ENCODE measurements at places on chromosomes 4 and X.
A peak's percentile ranks its signal among the peaks of the same experiment; 100 is the strongest.

GRCh38 chr4:166128403-166128802 lies 255.4 kb downstream of the TLL1 start:
- DNase-seq: no peak

- DNase-seq: no peak
These were observed 33.3 kb upstream of the HPF1 start for GRCh38 chr4:169791062-169791461.

- DNase-seq: no peak
These were observed 29.2 kb downstream of the EFHC2 start for GRCh38 chrX:44314259-44314734.

GRCh38 chr4:124974152-124974551 lies 261.6 kb upstream of the ANKRD50 start:
- DNase-seq: no peak

DNA sequence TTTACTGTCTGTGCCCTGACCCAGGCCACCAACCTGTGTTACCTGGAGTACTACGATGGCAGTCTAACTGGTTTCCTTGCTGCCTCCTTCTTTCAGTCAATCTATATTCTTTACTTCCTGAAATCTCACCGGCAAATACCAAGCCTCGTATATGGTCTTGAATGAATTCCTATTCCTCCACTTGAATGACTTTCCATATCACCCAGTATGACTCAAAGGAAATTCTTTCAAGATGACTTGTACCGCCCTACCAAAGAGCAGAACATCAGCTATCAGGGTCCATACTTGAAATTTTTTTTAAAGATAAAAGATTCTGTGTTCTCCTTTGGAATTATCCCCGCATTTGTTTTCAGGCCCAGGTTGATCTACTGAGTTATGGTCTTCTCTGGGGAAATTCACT lies 378.0 kb downstream of the AFF2 start:
- no peak for DNase-seq

DNA sequence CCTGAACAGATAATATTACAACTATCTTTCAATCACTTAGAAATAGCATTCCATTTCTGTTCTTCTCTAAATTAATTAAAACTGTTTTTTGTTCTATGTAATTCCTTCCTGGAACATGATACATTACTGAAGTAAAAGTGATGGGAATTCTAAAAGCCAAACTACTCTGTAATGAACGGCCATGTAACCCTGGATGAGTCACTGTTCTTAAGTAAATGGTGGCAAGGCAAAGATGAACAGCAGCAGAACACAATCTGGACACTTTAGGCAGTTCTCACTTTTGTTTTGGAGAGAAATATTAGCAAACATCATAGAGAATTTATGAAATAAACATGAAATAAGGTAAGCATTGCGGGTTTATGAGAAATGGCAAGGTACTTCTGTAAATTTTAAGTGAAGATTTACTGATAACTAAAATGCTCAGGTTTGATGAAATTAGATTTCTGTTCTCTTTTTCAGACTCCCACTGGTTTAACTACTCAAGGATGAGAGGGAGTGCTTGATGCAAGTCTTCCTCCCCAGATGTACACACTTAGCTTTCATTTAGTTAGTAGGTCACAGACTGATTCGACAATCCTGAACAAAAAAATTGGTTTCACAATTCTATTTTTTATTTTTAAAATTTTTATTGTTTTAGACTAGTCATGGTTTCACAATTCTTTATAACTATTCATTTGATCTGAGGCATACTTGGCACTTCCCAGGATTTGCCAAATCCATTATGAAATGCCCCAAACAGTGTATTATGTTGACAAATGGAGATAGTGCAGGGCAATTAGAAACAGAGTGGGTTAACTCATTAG lies 964 bp upstream of the GPR82 start:
- no peak for DNase-seq

DNA sequence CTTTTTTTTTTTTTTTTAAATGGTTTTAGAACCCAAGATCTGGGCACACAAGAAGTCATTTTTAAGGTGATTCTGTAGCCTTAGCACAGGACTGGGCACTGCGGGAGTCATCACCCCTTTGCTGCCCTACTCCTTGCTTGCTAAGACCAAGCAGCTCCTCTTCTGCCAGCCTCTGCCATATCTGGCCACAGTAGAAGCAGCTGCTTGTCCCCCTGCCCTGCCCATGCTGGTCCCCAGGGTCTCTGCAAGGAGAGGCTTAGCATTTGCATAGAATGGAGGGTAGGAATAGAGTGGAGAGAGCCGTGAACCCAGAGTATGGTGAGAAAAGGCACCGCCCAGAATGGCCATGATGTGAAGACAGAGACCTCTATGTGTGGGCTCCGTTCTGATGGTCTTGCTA lies 109.3 kb downstream of the ADRA2C start:
- no peak for DNase-seq

- no peak for DNase-seq
These were observed 77.0 kb downstream of the FBXW7 start for GRCh38 chr4:152458801-152459302.

DNA sequence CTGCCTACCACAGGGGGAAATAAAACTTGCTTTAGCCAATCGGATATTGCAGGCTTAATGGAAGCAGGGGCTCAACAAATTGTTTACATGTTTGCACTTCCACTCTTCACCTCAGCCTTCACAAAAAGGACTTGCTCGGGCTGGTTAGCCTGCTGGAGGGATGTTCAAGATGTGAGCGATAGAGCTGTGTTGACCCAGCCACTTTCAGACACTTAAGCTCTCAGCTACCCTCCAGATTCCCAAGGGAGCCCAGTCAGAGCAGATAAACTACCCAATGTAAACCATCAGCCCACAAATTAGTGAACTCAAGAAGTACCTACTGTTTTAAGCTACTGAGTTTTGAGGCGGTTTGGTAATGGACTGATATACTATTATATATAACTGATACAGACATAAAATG lies 508.4 kb upstream of the FTHL17 start:
- peak; percentile 1 for DNase-seq

- DNase-seq: no peak
These were observed 75.1 kb upstream of the TMEM164 start for GRCh38 chrX:109927663-109928273.

DNA sequence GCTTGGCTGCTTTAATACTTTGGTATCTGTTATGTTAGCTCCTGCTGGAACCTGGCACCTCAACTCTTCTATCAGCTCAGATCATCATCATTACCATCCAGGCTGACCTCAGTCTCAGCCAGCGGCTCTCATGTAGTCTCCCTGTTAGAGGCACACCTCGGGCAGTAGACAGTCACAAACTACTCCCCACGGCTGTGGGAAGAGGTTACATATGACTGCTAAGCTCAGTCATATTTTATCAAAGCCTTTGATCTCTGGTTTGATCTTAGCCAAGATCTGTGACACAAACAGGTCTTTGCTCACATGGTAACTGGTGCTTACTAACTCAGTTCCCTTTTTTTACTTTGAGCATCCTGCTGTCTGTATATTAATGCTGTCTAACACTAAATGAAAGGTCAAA lies 384.9 kb downstream of the CENPC start:
- peak; percentile 31 for DNase-seq

- DNase-seq: no peak
These were observed 123.8 kb downstream of the GABRA2 start for GRCh38 chr4:46266106-46266505.

- DNase-seq: no peak
These were observed 242.9 kb downstream of the ARHGAP24 start for GRCh38 chr4:85717847-85718246.

GRCh38 chr4:185286571-185286970 lies 77.2 kb downstream of the SNX25 start:
- DNase-seq: no peak

- no peak for DNase-seq
These were observed 77.5 kb downstream of the HTRA3 start for GRCh38 chr4:8346838-8347605.

- DNase-seq: no peak
These were observed 101.1 kb upstream of the PRR32 start for GRCh38 chrX:126718440-126718839.
